Astrocyte of the spinal cord (primary cell): ENCODE measurements at places on chromosomes 5 and 9.

GRCh38 chr9:37515620-37516258 lies 30.0 kb downstream of the POLR1E start:
- no peak for DNase-seq

GRCh38 chr9:93650448-93650847 lies 74.1 kb downstream of the PHF2 start:
- no peak for DNase-seq

DNA sequence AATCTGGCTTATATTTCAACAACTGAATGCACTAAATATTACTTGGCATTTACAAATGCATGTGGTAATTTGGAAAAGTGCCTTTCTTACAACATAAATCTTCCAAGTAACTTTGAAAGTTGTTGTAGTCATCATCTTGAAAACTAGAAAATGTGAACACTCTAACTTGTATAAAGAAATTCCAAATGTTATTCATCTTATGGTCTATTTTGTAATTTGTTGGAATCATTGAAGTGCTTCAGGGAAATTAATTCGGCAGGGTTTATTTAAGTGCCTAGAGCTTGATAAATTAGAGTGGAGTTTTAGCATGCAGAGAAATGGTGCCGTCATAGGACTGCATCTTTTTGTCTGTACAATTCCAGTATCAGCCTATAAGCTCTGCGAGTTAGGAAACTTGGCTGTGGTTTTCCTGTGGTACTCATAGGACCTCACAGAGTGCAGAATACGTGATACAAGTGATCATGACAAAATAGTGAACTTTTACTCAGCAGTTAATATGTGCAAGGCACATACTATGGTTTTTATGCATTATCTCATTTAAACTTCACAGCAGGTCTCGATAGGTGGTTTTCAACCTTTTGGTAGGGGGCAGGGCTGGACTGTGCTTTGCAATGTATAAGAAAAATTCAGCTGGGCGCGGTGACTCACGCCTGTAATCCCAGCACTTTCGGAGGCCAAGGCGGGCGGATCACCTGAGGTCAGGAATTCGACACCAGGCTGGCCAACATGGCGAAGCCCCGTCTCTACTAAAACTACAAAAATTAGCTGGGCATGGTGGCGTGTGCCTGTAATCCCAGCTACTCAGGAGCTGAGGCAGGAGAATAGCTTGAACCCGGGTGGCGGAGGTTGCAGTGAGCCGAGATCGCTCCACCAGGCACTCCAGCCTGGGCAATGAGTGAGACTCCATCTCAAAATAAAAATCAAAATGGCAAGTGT lies 79.6 kb downstream of the RAI14 start:
- DNase-seq: peak; percentile 62

- DNase-seq: no peak
Observed at GRCh38 chr9:14906644-14907359, 3.4 kb downstream of the FREM1 start.
